ENCODE measurements at places on chromosomes 1 and 21. TPM values are rescaled to one million over a fixed set of nuclear protein-coding genes. Genes with fewer than 3 reads are reported as not detected.

Gene LRRC39
- 3.7 TPM for total RNA-seq

Gene TPTE
- not detected for total RNA-seq

Gene FAM131C
- total RNA-seq = 0.08 TPM

Gene DIO1
- not detected for total RNA-seq

Gene CCDC27
- total RNA-seq = not detected

Gene CAPN8
- not detected for total RNA-seq

Gene ANGPTL3
- under 0.01 TPM for total RNA-seq

Gene PPIAL4G
- not detected for total RNA-seq

Gene INAVA
- total RNA-seq = not detected

Gene ERG
- 9.9 TPM for total RNA-seq

Gene IVL
- total RNA-seq = not detected

Gene S100A12
- total RNA-seq = not detected

Gene GNAT2
- total RNA-seq = 0.18 TPM

Gene ADAMTS5
- 4.6 TPM for total RNA-seq

Gene SMCP
- not detected for total RNA-seq

Gene TFF1
- not detected for total RNA-seq

Gene OR2T11
- total RNA-seq = not detected

Gene REN
- not detected for total RNA-seq

Gene C1QA
- total RNA-seq = not detected

Gene NKAIN1
- total RNA-seq = 0.36 TPM

Gene PCP4L1
- total RNA-seq = not detected

Gene CLCA4
- total RNA-seq = not detected

Gene RGS13
- total RNA-seq = not detected

Gene ZNF684
- total RNA-seq = 5.6 TPM

Gene CBR3
- total RNA-seq = 29.4 TPM

Gene CD48
- total RNA-seq = not detected
